NCI-H526 treated with DMSO at 0.1 percent for 48 hours (cell line): ENCODE measurements at places on chromosomes 1 and 21.

- no peak for DNase-seq
These were observed 316.5 kb upstream of the USP24 start for GRCh38 chr1:55531644-55532043.

GRCh38 chr1:168468822-168469221 lies 75.0 kb downstream of the XCL2 start:
- DNase-seq: no peak

GRCh38 chr1:150619576-150620509 lies 9.6 kb downstream of the ENSA start:
- DNase-seq: no peak

DNA sequence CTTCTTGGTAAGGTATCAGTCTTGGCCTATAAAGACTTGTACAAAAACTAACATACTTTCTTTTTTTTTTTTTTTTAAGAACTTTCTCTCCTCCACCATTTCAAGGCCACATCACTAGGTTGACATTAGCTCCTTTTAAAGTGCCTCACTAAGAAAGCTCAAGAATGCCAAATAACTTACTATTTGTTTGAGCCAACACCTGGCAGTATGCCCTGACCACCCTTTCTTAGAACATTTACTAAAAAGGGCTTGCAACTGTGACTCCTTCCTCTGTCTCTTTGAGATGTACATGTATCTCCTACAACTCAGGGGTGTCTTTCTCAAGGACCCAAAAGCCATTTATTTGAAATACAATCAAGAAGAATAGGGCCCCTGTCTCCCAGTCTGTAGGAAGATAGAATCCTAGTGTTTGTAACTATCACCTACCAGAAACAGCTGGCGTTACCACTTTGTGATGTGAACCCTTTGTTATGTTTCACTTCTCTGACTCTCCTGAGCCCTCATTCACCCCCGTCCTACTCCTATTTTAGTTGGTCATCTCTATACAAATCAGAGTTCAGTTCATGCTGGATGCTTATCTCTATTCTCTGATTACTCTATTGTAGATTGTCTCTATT lies 12.2 kb upstream of the SAMD13 start:
- DNase-seq: no peak

DNA sequence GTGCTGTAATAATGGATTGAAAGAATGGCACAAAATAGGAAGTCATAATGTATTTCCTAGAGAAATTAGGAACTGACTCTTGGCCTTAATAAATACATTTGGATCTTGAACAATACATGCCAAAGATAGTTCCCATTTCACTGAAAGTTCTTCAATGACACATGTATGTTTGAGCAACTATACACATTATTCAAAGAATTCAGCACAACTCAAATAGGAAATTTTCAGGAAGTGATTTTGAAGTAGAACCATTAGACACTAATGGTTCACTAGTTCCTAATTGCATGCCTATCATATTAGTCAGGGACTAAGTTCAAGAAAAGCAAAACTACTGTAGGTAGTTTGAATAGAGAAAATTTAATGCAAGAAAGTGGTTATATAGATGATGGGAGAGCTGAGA lies 404.7 kb downstream of the LMO4 start:
- DNase-seq: no peak

- DNase-seq: no peak
These were observed 1.1 kb downstream of the THEM4 start for GRCh38 chr1:151908228-151908691.

DNA sequence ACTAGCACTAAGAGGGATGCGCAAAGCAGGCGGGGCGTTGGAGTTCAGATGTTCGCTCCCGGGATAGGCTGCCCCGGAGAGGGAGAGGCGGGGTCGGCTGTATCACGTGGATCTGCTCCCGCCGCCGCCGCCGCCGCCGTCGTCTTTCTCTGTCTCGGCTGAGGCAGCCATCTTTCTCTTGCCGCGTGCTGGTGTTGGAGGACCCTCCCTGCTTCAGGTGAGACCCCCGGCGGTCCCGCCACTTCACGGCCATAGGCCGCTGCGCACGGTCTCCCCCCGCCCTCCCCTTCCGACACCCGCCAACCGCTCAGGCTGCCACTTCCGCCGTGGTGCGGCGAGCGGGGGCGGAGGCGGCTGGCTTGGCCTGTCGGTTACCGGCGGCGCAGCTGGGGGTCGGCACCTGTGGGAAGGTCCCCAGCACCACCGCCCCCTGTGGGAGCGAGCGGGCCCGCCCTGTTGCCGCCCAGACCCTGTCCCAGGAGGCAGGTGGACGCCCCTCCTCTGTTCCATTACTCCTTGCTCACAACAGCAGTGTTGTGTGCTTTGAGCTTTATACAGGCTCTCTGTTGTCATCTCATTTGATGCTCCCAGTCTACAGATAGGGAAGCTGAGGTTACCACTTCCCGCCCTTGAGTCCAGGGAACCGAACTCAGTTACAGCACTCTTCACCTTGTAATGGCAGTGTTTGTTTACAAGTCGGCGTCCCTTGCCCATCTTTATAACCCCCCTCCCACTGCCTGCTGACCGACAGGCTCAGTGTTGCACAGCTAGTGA lies at the start of gene BTF3L4:
Gene BTF3L4, plus strand, starts transcription at position 133 of the 774 bp plus-strand sequence. CDS start 3,553 bp downstream, outside the sequence.
- DNase-seq: peak; percentile 96

GRCh38 chr21:21439761-21440160 lies 441.6 kb downstream of the NCAM2 start:
- DNase-seq: no peak

GRCh38 chr1:31768939-31769704 lies 5.0 kb upstream of the ADGRB2 start:
- DNase-seq: no peak

- DNase-seq: no peak
These were observed 13.8 kb downstream of the RXRG start for GRCh38 chr1:165431079-165431478.

- DNase-seq: no peak
These were observed 220.6 kb downstream of the PTGER3 start for GRCh38 chr1:70827030-70827429.

- DNase-seq: no peak
These were observed 5.7 kb downstream of the TMEM50A start for GRCh38 chr1:25343872-25344271.

- DNase-seq: no peak
These were observed 30.7 kb downstream of the EIF2D start for GRCh38 chr1:206581571-206581981.

- no peak for DNase-seq
These were observed 117.9 kb downstream of the KIF26B start for GRCh38 chr1:245272676-245273075.

DNA sequence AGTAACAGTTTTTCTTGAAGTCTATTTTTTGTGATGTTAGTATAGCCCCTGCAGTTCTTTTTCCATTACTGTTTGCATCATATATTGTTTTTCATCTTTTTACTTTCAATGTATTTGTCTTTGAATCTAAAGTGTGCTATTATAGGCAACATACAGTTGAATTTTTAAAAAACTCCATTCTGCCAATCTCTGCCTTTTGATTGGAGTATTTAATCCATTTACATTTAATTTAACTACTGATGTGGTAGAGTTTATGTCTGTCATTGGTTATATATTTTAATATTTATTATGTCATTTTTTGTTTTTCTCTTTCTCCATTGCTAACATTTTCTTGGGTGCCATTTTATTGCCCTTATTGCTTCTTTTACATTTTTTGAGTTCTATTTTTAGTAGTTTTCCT lies 296.3 kb downstream of the HMCN1 start:
- no peak for DNase-seq

- DNase-seq: no peak
These were observed 96.7 kb downstream of the ZP4 start for GRCh38 chr1:237794071-237794470.

DNA sequence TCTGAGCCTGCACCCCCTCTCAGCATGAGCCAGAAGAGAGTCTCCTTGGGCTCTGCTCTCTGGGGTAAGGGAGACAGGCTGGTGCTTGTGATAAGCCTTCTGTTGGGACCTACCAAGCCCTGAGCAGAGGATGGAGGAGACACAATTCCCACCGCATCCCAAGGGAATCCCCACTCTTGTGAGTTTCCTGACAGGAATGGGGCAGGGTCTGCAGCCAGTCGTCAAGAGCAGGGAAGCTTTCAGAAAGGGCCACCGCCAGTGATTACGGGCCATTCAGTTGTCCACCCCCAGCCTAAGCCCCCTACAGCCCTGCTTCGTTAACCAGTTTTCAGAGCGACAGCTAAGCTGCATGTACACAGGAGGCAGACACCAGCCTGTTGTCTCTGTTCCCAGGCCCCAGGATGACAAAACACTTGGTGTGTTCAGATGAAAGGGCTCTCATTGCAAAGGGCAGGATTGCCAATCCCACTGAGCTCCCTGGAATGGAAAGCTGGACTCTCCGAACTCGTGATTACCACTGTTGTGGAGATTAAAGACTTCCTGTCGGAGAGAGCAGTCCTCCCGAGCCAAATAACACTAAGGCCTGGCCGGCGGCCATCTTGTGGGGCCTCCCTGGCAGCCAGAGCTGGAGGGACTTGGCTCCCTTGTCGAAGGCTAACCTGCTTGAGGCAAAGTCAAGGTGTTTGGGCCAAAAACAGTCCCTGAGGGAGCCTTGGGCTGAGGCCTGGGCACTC lies 37.4 kb upstream of the SLC30A1 start:
- no peak for DNase-seq

GRCh38 chr1:228794810-228795209 lies 59.5 kb downstream of the RHOU start:
- no peak for DNase-seq

GRCh38 chr1:45862008-45862407 lies 58.6 kb downstream of the MAST2 start:
- peak; percentile 91 for DNase-seq

DNA sequence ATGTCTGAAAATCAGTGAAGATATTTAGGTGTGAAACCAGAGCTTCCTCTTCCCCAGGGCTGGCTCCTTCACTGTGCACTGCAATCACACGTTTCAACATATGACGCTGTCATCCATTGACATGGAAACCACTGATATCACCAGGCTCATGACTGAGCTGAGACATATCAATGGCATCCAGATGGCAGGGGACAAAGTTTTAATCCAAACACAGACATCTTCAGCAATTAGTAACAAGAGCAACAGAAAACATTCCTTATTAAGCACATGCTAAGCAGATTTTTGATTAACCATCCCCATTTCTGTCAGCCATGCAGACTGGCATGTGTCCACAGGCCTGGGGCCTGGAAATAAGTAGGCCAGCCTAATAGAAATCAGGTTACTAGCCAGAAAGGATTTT lies 108.0 kb upstream of the ADAR start:
- DNase-seq: no peak

DNA sequence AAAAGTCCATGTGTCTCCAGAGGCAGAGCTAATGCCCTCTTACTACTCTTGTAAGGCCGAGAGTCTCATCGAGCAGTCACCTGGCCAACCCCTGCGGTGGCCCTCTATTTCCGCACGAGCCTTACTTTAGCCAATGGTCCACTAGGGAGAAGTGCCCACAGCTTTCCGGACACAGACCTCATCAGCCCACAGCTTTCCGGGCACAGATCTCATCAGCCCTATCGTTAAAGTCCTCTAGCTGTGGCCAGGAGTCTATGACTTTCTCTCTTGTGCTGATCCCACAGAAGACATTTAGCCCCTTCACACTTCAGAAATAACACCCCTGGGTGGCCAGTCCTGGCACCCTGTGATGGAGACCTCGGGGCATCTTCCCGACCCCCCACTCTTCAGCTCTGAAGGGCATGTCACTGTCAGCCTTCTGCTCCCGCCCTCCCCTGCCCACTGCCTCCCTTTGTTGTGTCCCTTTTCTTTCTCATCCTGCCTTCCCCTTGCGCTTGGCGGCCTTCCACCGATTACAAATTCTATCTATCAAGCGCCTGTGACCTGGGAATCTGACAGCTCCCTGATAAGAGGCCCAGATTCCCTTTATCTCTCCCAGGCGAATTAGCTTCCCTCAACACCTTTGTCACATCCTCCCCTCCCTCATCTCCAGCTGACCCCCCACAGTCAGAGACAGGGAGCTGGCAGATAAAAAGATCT lies 161.0 kb downstream of the PLXNA2 start:
- no peak for DNase-seq

- no peak for DNase-seq
These were observed 27.4 kb downstream of the EPHB2 start for GRCh38 chr1:22738069-22738435.

DNA sequence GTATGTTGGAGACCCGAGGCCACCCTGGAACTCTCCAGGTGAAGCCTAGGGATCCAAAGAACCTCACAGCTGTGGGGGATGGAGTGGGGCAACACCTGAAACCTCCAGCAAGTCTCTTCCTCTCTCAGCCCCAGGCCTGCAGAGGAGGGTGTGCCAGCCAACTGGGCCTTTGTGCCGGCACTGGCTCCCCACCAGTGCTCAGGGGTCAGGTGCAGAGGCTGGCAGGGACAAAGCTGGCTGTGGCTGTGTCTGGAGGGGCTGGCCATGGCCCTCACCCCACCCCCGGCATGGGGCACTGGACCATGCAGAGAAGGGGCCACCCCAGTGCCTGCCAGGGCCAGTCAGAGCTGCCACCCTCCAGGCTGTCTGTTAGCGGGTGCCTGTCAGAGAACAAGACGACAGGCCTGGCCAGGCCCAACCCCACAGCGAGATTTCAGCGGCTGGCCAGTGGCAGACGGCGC lies 3.9 kb downstream of the COL18A1 start:
- no peak for DNase-seq

DNA sequence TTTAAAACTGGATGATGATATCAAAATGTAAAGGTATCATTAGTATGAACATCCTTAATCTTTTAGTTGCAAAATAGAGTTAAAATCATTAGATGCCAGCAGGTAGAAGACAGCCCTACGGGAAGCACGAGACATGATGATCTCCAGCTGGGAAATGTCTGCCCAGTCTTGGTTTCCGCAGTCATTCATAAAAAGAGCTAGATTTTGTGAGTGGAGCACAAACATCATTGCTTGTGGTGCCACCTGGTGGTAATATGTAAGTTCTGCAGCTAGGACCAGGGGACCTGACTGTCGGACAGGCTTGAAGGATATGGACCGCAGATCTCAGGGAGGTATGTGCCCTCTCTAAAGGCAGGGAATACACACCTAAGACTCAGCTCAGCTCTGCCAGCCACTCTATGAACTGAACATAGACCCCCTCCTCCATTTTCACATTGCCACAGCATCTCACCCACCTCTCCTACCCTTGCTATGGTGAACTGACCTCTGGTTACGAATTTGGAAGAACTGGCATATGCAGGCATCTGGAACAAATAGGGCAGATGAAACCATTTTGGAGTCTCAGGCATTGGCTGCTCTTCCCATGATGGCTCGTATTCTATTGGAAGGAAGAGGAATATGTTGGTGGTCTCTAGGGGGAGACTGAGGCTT lies 9.2 kb downstream of the FCMR start:
- DNase-seq: peak; percentile 25

DNA sequence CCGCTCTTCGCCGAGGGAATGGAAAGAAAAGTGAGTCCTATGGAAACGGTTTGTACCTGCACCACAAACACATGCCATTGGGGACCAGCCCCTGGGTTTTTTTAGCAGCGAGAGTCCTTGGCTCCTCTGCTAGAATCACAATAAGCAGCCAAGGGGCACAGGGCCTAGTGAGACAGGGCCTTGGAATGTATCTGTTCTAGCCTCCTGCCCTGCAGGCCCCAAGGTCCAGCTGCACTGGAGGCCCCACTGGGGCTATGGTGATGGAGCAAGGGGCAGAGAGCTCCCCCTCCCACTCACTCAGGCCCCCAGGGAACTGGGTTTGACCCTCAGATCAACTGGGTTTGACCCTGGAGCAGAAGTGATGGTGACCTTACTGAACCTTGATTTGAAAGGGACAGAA lies 14.4 kb downstream of the SHISA4 start:
- no peak for DNase-seq

GRCh38 chr1:101128211-101128727 lies 102.7 kb upstream of the DPH5 start:
- DNase-seq: peak; percentile 75
